ENCODE measurements at places on chromosomes 3 and 15. TPM values are rescaled to one million over a fixed set of nuclear protein-coding genes. Genes with fewer than 3 reads are reported as not detected.

GRCh38 chr3:69321301-69322157 is 64.4 kb downstream of the FRMD4B start:
- DNase-seq, result no peak

- DNase-seq, result no peak
Measured at GRCh38 chr15:50636146-50636545, 50.5 kb downstream of the TRPM7 start.

DNA sequence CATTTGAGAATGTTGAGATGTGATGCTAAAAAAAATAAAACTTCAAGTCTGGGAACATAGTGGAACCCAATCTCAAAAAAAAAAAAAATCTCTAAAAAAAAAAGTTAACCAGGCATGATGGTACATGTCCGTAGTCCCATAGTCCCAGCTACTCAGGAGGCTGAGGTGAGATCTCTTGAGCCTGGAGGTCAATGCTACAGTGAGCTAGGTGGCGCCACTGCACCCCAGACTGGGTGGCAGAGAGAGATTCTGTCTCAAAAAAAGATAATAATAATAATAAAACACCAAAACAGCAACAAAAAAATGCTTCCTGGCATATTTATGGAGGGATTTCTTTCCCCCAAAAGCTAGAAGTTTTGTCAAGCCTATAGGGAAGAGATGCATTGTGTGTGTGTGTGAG is 361.6 kb downstream of the ROBO1 start:
- DNase-seq, result no peak

DNA sequence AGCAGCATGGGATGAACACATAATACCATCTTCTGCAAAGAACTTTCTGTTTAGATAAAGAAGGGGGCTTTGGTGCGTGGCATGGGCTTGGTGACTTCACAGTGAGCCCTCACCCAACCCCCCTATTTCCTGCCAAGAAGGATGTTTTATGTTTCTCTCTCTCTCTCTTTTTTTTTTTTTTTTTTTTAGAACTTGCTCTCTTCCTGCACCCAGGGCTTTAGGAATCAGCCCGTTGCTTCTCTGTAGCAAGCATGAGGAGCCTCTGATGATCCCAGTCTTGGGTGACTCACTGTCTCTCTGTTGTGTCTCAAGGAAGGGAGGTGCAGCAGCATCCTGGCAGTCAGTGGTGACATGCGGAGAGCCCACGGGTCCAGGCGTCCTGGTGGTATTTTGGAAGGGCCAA is 49.1 kb downstream of the CCK start:
- no peak for DNase-seq

GRCh38 chr15:23397779-23398178 is 43.2 kb downstream of the GOLGA8S start:
- no peak for DNase-seq

DNA sequence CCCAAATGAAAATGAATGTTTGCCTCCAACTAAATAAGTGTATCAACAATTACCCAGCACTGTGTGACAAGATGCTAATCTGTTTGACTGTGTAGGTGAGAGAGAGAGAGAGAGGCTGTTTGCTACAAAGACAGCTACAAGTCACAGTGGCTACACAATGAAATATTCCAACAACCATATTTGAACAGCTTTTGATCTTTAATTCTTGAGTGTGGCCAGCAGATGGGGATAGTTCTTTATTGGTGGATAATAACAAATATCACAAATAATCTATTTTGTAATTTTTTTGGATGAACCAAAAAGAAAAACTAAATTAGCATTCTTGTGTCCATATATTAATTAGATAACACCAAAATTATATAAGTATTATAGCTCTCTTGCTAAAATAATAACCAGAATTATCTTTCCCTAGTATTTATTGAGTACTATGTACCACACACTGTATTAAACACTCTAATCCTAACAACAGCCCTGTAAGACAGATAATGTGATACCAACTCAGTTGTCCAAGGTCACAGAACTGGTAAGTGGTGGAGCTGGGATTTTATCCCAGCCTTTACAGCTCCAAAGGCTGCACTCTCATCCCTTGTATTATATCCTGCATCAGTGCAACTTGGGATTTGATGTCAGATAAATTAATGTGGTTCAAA is 61.9 kb upstream of the C3orf80 start:
- DNase-seq, result no peak

DNA sequence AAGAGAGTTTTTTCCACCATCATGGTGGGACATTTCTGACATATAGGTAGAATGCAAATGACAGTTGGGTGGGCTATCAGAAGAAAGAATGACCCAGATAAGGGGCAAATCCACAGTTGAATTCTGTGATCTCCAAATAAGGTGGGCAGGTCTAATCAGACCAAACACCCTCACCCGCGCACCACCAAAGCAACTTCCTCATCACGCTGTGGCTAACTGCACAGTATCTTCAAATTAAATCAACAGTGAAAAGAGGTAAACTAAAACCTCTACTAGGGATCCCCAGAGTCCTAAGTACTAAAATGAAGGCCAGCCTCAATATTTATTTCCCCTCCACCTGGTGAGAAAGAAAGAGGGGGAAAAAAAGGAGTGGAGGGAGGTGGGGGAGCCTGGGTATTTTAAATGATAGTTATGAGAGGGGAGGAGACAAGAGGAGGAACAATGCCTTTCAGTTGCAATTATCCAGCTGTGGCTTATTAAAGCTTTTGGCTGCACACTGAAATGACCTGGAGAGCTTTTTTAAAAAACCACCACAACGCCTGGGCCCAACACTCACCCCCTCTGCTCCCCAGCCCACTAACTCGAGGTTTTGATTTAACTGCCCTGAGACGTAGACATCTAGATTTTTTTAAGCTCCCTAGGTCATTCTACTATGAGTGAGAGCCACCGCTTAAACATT is 61.0 kb downstream of the LRIG1 start:
- DNase-seq, result peak; percentile 47

GRCh38 chr15:67813104-67813634 is 12.1 kb upstream of the SKOR1 start:
- no peak for DNase-seq

- DNase-seq, result no peak
Measured at GRCh38 chr3:10962481-10963036, 30.0 kb upstream of the SLC6A1 start.

DNA sequence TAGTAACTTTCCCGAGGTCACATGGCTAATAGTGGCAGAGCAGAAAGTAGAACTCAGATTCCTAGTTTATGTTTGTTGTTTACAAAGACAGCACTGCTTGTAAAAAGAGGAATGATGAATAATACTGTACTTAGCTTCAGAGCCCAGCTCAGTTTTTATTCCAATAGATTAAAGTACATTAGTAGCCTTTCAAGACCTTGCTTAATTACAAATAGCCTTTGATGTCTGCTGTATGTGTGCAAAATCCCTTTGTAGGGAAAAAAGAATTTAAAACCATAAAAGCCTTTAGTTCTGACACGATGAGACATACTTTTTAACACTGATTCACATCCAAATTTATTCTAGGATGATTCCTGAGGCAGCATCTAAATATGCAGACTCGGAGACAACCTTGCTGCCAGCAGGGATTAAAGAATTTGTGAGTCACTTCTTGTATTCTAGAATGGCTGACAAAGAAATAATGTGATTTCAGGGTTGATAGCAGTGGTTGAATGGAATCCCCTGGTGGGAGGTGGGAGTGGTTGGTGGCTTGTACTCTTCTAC is 324.2 kb upstream of the TGFBR2 start:
- no peak for DNase-seq

DNA sequence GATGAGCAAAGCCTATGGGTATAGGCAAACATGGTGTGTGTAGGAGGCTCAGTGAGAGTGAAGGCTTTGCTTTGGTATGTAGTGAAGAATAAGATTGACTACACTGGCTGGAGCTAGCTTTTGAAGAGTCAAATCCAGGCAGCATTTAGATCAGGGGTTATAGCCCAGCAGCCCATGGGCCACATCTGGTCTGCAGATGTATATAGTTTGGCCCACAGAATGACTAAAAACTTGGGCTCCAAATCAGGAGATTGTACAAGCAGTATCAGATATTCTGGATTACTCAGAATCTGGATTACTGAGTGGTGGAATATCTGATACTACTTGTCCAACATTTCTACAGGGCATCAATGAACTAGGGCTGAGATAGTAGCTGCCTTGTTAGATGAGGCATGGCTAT is 92.9 kb upstream of the FGF7 start:
- no peak for DNase-seq

DNA sequence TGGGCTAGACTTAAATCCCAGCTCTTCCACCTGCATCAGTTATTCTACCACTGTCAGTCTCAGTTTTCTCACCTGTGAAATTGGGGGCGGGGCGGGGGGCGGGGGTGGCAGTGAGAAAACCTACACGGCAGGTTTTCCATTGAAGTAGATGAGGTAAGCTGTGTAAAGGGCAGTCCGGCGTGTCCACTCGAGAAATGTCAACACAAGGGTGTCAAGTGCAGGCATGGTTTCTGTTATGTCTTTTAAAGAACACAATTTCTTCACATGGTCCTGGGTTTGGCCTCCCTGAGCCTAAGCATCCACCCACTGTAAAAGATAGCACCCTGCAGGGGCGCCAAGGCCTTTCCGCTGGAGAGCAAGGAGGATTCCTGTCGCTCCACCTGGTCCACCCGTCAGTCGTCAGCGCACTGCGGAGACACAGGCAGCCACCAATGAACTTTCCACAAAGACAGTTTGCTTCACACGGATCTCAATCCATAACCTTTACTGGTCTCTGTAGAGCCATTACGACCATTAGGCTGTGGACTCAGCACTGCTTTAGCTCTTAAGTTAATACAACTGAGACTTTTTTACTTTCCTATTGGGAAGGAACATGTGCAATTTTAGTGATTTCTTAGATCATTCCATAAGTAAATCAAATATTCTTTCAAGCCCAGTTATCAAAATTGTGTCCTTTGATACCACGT is 99.5 kb upstream of the FOXB1 start:
- DNase-seq, result no peak

DNA sequence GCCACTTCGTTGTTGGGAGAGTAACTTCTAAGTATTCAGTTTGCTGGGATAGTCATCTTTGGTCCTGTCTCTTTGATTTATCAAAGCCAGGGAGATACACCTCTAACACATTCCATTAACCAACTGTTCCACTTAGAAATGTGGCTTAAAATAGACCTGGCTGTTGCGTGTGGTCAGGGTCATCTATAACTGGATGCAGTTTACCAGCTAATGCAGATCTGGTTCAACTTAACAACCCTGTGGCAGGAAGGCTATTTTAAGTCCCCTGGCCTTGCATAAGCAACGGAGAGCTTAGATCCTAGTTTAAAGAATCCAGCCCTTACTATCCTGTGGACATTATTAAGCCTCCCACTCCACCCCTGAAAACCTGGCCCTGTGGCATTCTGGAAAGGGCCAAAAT is 28.1 kb upstream of the CAPN3 start:
- no peak for DNase-seq

DNA sequence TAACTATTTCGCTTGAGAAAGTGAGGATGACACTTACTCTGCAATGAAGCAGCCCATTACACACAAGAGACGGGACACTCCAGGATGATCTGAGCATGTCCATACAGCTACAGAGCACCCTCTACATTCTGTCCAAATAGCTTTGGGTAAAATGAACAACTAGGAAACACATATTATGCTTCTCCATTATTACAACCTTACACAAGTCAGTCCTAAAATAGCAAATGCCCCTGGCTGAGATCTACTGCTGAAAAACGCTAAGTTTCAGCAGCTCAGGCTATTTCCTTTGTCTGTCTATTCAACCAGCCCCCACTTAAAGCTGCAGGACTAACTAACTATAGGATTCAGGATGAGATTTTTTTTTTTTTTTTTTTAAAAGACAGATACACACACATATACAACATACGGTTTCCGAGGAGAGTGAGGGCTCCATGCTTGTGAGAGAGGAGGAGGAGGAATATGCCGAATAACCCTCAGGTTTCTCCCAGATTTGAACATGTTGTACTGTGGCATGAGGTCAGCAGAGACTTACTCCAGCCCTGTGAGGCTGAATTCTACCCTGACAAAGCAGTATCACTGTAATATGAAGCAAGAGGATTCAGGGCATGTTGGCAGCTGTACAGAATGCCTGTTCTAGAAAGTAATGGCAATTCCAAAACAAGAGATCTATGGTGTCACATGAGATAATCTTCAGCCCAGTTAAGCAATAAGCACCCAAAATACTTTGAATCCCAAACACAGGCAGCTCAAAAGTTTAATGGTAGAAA is 117.3 kb upstream of the PLXND1 start:
- no peak for DNase-seq

DNA sequence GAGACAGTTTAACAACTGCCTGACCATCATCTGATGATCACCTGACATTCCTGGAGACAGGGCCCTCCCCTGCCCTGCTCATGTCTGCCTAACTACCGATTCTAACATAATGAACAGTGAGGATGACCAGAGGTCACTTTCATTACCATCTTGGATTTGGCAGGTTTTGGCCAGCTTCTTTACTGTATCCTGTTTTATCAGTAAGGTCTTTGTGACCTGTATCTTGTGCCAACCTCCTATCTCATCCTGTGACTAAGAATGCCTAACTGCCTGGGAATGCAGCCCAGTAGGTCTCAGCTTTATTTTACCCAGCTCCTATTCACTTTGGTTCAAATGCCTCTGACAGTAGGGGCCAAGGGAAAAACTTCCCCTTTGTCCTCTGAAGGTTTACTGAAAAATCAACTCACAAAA is 40.2 kb downstream of the METTL6 start:
- no peak for DNase-seq

DNA sequence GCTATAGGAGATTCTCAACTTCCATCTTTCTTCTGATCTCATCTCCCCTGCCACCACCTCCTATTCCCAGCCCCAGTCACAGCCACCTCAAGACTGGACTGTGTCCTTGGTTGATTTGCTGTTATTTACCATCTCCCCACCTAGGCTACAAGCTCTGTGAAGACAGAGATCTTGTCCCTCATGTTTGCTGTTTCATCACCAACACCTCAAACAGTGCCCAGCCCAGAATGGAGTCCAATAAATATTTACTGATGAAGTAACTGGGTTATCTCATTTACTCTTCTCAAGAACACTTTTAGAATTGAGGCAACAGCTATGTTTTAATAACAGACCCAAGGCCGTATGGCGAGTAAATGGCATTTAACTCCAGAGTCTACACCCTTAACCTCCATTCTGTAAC is 29.1 kb upstream of the ARHGEF3 start:
- no peak for DNase-seq

Gene GOLGA6L7
- total RNA-seq, result not detected

Gene HRG
- not detected for total RNA-seq

Gene ZNF501
- total RNA-seq, result 1.1 TPM

Gene ENTPD3
- not detected for total RNA-seq

Gene LEKR1
- total RNA-seq, result 1.1 TPM

Gene RPL39L
- total RNA-seq, result 25.0 TPM

Gene ABI3BP
- total RNA-seq, result 0.19 TPM

Gene EPHB3
- total RNA-seq, result not detected

Gene LYZL4
- total RNA-seq, result not detected

Gene STAG1
- total RNA-seq, result 44.8 TPM

Gene RBM6
- 142 TPM for total RNA-seq

Gene STXBP5L
- not detected for total RNA-seq

Gene GOLGA8H
- total RNA-seq, result not detected

Gene GOLGA6A
- not detected for total RNA-seq

Gene PPIP5K1
- 33.5 TPM for total RNA-seq

Gene MESP2
- total RNA-seq, result not detected

Gene GPD1L
- 26.8 TPM for total RNA-seq

Gene PPARG
- 0.18 TPM for total RNA-seq

Data from activated CD8-positive, alpha-beta memory T cell treated with anti-CD3 and anti-CD28 coated beads, Interleukin-2, amount 10 ng/mL, durations not matched to agents 7 days and 5 days (primary cell).